ENCODE measurements at places on chromosomes 12 and 14. TPM values are rescaled to one million over a fixed set of nuclear protein-coding genes. Genes with fewer than 3 reads are reported as not detected.

COCH gene
- total RNA-seq: 2.3 TPM

TAC3 gene
- 1.6 TPM for total RNA-seq

CGRRF1 gene
- 14.5 TPM for total RNA-seq

KLHL28 gene
- total RNA-seq: 19.9 TPM

FAM216A gene
- 8.0 TPM for total RNA-seq

MGP gene
- total RNA-seq: 54.7 TPM

RND1 gene
- total RNA-seq: 4.3 TPM

ERG28 gene
- total RNA-seq: 9.8 TPM

ENDOU gene
- total RNA-seq: not detected

Measured in metanephros (tissue), 2 donors.